ENCODE measurements at places on chromosomes 2 and 18. TPM values are rescaled to one million over a fixed set of nuclear protein-coding genes. Genes with fewer than 3 reads are reported as not detected.

VWA3B gene
- not detected for total RNA-seq

HOXD9 gene
- not detected for total RNA-seq

RAD51AP2 gene
- total RNA-seq = not detected

UGT1A5 gene
- not detected for total RNA-seq

ANKRD44 gene
- total RNA-seq = 15.8 TPM

SLC38A11 gene
- total RNA-seq = not detected

KCNG2 gene
- not detected for total RNA-seq

CIB4 gene
- not detected for total RNA-seq

CFC1 gene
- total RNA-seq = not detected

EIF4E2 gene
- 120 TPM for total RNA-seq

FRZB gene
- total RNA-seq = not detected

SERPINB12 gene
- not detected for total RNA-seq

C1GALT1C1L gene
- total RNA-seq = not detected
